Heart left ventricle (tissue), 16 donors: ENCODE measurements at places on chromosomes 13 and 19. TPM values are rescaled to one million over a fixed set of nuclear protein-coding genes. Genes with fewer than 3 reads are reported as not detected.

The TSSK6 gene
- 0.54 TPM for total RNA-seq

GRCh38 chr19:8476524-8476923 is 25.9 kb downstream of the PRAM1 start:
- DNase-seq: no peak

GRCh38 chr13:85108356-85108755 is 690.9 kb downstream of the SLITRK6 start:
- DNase-seq: no peak

GRCh38 chr13:37029617-37030016 is 29.0 kb downstream of the EXOSC8 start:
- DNase-seq: no peak
